ENCODE measurements at places on chromosomes 13 and 19.
A peak's percentile ranks its signal among the peaks of the same experiment; 100 is the strongest.

DNA sequence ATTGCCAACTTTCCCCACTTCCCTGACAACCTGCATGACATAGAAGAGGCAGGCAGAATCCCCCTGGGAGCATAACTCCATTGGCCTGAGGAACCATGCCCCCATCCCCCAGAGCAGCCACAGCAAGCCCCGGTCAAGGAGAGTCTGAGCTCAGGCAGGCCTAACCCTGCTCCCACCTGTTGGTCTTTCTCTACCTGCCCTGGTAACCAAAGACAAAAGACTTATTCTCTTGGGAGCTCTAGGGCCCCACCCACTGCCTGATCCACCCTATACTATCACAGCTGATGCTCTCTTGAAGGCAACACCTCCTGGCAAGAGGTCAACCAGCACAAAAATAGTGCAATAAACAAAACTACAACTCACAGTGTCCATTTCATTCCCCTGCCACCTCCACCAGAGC lies 59.3 kb downstream of the TNFSF13B start:
- no peak for DNase-seq

GRCh38 chr13:50366488-50367174 lies 351.4 kb downstream of the KCNRG start:
- no peak for DNase-seq

- DNase-seq: no peak
These were observed 91.9 kb downstream of the SLAIN1 start for GRCh38 chr13:77789376-77789775.

GRCh38 chr19:15397236-15397635 lies 17.6 kb upstream of the AKAP8 start:
- DNase-seq: no peak

- DNase-seq: no peak
These were observed 38.7 kb downstream of the SIAH3 start for GRCh38 chr13:45812695-45813372.

DNA sequence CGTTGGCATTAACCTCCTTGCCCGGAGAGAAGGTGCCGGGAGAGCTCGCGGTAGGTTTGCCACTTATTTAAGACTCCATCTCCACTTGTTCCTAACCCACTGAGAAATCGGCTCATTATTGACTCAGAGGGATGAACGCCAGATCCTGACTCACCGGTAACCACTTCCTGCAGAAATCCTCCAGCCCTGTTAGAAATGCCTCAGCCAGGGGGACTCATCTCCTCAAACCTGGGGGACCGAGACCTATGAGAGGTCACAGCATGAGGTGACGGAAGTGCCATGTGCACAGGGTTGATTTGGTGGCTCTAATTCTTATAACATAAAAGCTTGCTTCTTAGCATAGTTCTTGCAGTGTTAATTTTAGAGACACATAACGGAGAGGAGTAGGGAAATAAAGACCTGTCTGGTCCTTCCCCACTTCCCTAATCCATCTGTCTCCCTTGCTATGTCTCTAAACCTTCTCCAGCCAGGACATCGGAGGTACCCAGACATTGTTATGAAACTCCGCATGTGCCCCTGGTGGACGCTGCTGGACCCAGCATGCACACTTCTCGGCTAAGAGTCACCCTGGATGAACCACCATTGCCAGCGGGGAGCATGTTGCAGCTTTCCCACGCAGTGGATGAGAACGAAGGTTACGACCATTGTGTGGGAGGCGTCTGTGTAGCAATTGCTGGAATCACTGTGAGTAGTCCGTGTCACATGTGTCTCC lies 158.9 kb downstream of the EFNB2 start:
- peak; percentile 99 for DNase-seq

DNA sequence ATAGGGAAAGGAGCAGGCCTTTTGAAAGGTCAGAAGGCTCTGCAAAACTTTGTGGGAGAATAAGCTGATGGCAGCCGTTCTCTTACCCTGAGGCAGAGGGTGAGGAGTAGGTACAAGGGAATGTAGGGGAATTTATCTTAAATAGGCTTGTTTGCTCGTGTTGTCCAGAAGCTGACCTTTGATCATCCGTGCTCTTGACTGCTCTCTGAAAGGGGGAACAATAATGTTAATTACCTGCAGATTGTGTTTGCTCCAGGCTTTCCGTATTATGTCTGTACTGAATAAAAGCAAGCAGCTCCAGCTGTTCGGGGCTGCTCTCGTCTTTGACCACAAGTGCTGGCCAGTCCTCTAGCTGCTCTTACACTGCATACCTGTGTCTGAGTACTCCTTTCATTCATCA lies 116.3 kb downstream of the ZNF429 start:
- DNase-seq: no peak

GRCh38 chr13:50679321-50679720 lies 164.2 kb downstream of the DLEU7 start:
- no peak for DNase-seq

DNA sequence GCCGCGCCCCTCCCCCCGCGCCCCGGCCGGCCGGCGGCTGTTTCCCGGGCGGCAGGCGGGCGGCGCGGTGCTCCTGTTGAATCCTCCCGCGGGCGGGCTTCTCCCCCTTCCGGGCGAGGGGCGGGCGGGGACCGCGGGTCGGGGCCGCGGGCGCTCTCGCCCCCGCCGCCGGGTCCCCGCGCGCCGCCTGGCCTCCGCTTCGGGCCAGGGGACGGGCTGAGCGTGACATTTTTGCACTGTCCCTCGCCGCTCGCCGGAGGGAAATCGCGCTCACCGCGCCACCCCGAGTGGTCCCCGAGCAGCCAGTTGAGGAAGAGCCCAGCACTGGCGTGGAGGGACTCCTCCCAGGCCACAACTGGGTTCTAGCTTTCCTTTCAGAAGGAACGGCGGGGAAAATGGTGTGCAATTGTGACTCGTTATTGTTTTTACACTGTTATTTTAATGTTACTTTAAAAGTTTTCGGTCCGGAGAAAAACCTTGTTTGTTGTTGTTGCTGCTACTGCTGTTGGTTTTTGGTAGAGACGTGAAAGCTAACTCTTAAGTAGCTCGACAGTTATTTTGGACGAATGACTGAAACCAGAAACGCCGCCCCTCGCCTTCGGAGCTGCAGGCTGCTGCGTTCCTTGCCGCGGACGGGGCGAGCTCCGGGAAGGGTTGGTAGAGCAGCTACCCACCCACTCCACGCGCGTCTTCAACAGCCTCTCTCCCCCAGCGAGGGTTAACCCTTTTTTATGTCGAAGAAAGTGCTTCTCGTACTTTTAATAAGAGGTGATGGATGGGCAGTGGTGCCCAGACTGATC lies 959 bp downstream of the PDS5B start:
- peak; percentile 74 for DNase-seq

- no peak for DNase-seq
These were observed 236.4 kb upstream of the SPRY2 start for GRCh38 chr13:80577285-80577684.

DNA sequence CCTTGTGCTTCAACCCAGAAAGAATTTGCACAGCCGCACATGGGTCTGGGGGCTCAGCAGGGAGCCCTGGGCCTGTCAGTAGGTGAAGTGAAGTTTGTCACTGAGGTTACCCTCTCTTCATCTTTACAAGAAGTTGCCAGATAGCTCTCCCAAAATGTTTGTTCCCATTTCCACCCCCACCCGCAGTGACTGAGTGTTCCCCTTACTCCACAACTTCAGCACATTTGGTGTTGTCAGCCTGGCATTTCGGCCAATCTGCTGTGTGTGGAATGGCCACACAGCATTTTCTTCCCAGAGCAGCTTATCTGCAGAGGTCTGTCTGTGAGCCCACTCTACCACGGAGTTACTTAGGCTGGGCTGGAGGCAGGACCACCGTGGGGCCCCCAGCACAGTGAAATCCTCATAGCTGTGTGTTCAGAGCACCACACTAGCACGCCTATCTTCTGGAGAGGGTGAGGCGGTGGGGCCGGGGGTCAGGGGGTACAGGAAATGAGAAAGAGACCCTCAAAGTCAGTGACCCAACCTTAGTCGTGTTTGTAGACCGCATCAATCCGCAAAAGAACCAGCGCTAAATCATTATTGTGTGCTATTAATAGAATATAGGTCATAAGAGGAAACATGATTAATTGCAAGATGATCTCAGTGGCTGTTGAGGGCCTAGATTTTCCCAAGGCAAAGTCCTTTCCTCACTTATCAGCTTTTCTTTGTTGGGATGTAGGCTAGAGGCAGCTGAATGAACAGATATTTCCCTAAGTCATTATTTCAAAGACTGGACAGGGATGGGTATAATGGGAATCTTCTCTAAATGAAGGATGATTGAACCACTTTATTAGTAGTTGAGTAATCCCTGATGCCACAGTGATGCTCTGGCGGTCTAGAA lies 116.0 kb downstream of the SIPA1L3 start:
- peak; percentile 14 for DNase-seq

GRCh38 chr19:10782795-10783194 lies 53.2 kb downstream of the TMED1 start:
- no peak for DNase-seq

- no peak for DNase-seq
These were observed 32.8 kb downstream of the NFIX start for GRCh38 chr19:13028027-13028426.

- peak; percentile 90 for DNase-seq
These were observed 1.2 kb downstream of the APLP1 start for GRCh38 chr19:35869327-35870123.

DNA sequence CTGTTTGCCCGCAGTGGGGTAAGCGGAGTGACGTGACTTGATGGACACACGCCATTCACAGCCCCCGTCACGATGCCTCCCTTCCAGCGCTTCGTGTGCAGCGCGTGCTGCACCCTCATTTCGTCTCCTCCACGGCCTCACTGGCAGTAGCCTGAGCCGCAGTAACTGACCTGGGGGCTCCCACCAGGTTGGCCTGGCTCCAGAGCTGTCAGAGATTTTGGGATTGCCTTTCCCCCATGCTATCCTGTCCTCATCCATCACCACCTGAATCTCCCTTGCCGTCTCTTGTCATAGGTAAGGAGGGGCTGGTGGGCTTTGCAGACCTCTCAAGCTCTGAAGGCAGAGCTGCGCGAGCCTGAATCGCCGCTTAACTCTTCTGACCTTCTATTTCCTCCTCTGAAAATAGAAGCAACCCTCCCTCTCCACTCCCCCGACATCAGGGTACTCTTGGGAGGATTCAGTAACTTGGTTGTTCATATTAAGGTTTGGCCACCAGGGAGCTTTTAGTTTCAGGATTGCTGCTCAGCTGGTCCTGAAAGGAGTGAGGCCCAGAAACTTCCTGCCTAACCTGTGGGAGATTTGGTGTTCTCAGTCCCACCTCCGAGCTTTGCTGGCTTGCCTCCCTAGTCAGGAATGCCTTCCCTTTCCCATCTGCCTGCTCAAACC lies 27.9 kb downstream of the SIGLEC5 start:
- no peak for DNase-seq

DNA sequence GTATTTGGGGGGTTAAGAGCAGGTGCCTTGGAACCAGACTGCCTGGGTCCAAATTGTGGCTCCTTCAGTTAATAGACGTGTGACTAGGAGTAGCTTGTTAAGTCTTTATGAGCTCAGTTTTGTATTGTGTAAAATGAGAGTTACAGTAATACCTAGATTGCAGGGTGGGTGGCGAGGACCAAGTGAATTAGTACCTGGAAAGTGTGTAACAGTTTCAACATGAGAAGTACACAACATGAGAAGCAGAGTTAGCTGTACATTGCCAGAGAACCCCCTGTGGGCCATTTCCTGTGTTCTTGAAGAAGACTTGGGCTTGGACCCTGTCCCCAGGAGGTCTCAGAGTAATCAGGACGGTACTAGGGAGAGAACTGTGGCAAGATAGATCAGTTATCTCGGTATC lies 36.8 kb downstream of the PPP2R1A start:
- DNase-seq: no peak

GRCh38 chr13:50762969-50763567 lies 80.4 kb downstream of the DLEU7 start:
- DNase-seq: no peak

- DNase-seq: no peak
These were observed 79.2 kb downstream of the SLAIN1 start for GRCh38 chr13:77776704-77777103.

DNA sequence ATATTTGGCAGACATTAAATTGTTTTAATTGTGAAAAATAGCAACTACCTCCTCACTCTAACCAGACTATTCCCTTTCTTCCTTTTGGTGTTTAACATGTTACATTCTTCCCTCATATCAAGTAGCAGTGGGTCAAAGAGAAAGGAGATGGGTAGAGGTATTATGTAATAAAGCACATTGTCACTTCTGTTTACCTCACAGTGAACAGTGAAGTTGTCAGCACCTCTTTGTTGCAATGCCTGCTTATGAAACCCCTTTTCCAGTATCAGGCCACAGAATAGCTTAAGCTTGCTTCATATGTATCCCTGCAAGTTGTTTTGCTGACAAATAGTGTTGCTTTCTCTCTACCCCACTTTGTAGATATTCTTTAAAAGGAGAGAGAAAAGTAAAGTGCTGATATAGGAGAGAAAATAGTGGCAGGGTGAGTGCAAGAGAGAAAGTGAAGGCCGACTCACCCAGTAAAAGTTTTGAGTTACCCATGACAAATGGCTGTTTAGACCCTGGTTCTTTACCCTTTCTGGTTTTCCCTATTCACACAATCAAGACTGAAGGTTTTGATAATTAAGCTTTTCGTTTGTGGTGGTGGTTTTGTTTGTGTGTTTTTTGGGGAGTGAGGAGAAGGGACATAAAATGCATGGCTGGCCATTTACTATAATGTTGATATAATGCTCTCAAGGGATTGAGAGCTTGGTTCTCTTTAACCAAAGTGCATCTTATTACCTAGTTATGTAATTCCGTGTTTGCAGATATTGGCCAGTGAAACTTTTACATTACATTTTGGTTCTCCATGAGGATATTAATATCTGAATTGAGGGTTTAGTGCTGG lies 3.7 kb downstream of the ITM2B start:
- no peak for DNase-seq

- peak; percentile 84 for DNase-seq
These were observed 1.8 kb upstream of the SSBP4 start for GRCh38 chr19:18417250-18418028.

DNA sequence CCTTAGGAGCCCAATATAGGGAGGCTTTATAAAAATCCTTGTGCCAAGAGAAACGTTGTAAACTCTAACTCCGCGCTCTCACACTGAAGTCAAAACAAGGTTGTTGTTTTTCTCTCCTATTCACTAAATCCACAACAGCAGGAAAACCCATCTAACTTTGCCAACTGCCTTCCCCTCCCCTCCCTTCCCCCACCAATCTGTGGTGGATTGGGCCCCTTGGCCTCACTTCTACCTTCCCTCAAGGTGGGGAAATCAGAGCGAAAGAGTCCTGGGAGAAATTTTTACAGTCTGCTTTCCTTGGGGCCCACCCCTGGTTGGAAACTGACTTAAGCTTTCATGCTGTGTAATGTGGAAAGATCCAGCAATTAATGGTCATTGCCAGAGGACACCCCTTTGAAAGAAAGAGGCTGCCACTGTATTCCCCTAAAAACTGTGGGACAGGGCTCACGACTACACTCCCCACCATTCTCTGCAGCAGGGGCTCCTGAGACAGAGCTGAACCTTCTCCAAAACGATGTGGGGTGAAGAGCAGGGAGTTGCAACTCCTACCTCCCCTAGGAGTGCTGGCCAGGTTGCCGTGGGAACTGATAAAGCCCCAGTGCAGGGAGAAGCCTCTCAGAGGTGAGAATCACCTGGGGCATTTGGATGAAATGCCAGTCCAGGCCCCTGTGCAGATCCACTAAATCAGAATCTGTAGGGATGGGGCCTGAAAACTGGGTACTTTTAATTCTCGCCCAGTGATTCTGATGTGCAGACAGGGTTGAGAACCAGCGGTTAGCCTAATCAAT lies 1.1 kb downstream of the DHRS12 start:
- no peak for DNase-seq

GRCh38 chr13:104099750-104100149 lies 1033.5 kb upstream of the SLC10A2 start:
- DNase-seq: no peak

- no peak for DNase-seq
These were observed 31.4 kb downstream of the NFIX start for GRCh38 chr19:13026462-13027370.

GRCh38 chr13:41013835-41014234 lies 5.3 kb downstream of the ELF1 start:
- no peak for DNase-seq

- DNase-seq: no peak
These were observed 881.1 kb downstream of the PCDH9 start for GRCh38 chr13:66348745-66349690.

All from RKO (cell line).